Fibroblast of skin of left quadriceps (primary cell): ENCODE measurements at places on chromosomes 7 and 10.
A peak's percentile ranks its signal among the peaks of the same experiment; 100 is the strongest.

- DNase-seq = no peak
Observed at GRCh38 chr7:45460379-45460778, 113.8 kb upstream of the ADCY1 start.

DNA sequence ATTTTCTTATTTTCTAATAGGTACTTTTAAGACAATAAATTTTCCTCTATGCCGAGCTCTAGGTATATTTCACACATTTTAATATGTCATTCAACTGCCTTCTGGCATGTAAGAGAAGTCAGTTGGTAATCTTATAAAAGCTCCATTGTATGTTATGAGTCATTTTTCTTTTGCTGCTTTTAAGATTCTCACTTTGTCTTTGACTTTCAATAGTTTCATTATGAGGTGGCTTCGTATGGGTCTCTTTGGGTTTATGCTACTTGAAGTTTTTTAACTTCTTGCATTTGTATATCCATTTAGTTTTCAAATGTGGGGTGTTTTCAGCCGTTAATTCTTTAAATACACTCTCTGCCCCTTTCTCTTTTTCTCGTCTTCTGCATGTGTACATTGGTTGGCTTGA, 80.5 kb downstream of the ABCA13 start:
- no peak for DNase-seq

DNA sequence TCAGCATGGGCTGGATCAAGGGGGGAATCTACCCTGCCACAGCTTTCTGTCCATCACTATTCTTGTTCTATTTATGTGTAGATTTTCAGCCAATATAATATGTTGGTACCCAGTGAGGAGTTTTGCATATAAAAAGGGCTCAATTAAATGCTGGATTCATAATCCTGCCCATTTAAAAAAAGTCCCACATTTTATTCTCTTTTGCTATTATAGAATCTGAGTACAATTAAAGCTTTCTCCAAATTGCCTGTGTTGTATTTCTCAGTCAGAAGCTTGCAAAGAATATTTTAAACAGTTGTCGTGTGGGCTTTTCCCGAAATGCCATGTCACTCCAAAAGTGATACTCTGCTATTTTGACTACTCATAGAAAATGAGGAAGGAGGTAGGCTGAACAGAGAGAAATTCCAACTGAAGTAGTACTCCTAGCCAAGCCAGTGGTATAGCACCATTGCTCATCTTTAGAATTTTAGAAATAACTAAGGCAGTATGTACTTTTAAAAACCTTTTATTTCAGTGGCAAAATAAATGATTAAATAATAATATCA, 108.3 kb upstream of the HDAC9 start:
- DNase-seq = no peak

DNA sequence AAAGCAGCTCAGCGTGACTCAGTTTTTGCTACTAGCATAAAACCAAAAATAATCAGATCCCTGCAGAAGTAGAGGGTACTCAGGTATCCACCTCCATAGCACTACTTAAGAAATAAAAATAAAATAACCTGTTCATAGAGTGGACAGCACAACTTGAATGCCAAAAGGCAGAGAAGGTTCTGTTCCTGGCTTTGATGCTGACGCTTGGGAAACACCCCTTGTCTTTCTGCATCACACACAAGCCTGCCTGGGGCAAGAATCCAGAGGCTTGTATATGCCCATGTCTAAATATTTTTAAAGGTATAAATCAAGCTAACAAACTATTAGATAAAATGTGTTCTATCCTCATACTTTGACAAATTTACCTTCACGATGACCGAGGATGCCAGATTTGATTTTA, 207.3 kb downstream of the KIAA1217 start:
- no peak for DNase-seq

- no peak for DNase-seq
Observed at GRCh38 chr10:44983066-44983894, 4.7 kb upstream of the DEPP1 start.

GRCh38 chr7:30285536-30286284, 1.3 kb downstream of the ZNRF2 start:
- no peak for DNase-seq

GRCh38 chr10:52400562-52400961, 86.5 kb downstream of the DKK1 start:
- DNase-seq = no peak

GRCh38 chr10:22321924-22322640, 1.2 kb downstream of the BMI1 start:
- DNase-seq = no peak

DNA sequence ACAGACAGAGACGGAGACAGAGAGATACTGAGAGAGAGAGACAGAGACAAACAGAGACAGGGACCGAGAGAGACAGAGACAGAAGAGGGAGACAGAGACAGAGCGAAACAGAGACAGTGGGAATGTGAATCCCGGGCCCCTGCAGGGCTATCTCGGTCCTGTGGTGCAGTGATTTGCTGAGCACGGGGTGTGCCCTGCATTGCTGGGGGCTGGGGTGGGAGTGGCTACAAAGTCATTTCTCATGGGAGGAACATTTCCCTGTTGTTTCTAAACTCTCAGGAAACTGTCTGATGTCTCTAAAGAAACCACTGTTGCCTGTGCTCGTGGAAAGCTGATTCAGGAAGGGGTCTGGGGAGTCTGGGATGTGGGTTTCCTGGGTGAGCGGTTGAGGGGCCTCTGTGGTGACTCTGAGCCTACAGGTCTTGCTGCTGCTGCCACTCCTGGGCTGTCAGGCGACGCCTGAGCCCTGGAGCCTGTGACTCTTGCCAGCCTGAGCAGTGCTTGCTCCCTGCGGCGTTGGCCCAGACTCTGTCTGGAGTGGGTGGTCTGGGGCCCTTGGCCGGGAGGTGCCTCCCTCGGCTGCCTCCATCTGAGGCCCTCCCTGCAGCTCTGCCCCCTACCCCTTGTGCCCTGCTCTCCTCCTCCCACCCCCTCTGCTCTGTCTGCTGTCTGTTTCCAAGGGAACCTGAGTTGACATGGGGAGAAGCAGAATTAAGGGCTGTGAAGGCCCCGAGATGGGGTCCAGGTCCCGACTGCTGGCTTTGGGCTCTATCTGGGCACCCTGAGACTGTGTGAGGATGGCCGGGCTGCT, 292.0 kb downstream of the WDR37 start:
- DNase-seq = no peak

- DNase-seq = no peak
Observed at GRCh38 chr10:132412316-132413192, 15.6 kb downstream of the PWWP2B start.

- DNase-seq = peak; percentile 39
Observed at GRCh38 chr7:82740246-82740848, 296.8 kb upstream of the CACNA2D1 start.
